ENCODE measurements at places on chromosomes 13 and 19.

- no peak for DNase-seq
Measured at GRCh38 chr13:35979361-35979951, 151.7 kb downstream of the DCLK1 start.

GRCh38 chr19:7272856-7273578, 21.2 kb downstream of the INSR start:
- DNase-seq = no peak

GRCh38 chr13:26022538-26023292, 29.1 kb downstream of the SHISA2 start:
- no peak for DNase-seq

DNA sequence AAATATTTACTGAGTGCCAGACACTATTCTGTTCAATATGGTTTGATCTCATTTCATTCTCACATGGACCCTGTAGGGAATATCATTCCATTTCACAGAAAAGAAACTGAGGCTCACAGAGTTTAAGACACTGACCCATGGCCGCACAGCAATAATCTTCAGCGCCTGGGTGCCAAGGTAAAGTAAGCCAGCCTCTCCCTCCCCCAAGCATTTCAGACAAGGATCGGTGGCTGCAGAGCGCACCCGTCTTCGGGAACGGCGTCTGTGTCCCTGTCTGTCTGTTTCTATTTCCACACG, 4.3 kb upstream of the PDE4A start:
- no peak for DNase-seq

- DNase-seq = no peak
Measured at GRCh38 chr13:110067355-110068175, 239.4 kb downstream of the COL4A1 start.

- no peak for DNase-seq
Measured at GRCh38 chr13:53189162-53189561, 160.5 kb downstream of the OLFM4 start.

DNA sequence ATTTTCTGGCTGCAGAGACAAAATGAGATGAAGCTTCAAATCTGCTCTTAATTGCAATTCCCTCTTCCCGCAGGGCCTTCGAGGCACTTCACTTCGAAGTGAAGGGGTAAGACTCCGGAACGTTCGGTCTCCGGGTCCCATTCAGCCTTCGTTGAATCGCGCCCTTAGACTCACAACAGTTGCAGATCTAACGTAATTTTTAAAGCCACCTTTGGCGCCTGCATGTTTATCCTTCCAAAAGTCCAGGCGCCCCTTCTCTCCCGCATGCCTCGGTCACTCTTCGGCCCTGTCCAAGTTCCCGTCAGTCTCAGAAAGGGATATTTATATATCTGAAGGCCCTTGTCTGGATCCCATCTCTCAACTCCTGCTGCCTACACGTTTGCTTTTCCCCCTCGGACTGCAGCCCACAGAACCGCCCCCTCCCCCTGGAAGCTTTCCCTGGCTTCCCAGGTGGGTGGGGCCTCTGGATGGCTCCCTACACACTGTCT, 915 bp upstream of the KCTD12 start:
- DNase-seq = no peak

GRCh38 chr19:1511318-1512317, 1.2 kb downstream of the ADAMTSL5 start:
- no peak for DNase-seq

DNA sequence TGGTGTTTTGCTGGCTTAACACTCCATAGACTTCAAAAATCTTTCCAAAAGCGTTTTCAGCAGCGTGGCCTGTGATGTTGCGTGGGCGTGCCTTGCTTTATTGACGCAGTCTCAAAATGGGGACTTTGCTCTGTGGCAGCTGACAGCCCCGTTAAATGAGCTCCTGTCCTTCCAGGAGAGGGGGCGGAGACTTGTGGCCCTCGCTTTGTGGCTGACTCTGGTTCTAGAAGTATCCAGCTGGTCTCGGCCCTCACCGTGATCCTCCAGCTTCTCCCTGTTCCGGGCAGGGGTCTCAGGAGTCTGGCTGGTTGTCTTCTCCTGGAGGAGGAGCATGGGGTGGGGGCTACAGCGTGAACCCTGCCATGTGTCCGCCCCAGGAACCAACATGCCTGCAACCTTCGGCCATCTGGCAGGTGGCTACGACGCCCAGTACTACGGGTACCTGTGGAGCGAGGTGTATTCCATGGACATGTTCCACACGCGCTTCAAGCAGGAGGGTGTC, 8.4 kb upstream of the ZNF554 start:
- no peak for DNase-seq

GRCh38 chr19:40739030-40739839, 11.0 kb downstream of the ACTMAP start:
- DNase-seq = no peak

GRCh38 chr13:51552027-51552426, 32.2 kb upstream of the WDFY2 start:
- no peak for DNase-seq

DNA sequence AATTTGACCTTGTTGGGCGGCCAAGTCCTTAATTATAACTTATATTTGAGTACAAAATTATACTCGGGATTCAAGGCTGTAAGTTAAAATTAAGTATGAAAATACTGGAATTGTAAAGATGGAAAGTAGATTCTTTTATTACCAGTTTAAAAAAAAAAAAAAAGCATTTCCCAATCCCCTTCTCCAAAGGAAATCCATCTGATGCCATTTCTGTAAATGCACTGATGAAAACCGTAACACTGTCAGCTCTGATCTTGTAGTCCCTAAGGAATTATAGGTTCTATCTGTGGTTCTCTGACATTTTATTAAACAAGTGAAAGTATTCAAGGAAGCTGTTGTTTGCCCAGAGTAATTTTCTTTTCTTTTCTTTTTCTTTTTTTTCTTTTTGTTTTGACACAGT, 41.6 kb upstream of the HNRNPA1L2 start:
- no peak for DNase-seq

- no peak for DNase-seq
Measured at GRCh38 chr19:49848938-49849337, 2.0 kb upstream of the PTOV1 start.

- DNase-seq = no peak
Measured at GRCh38 chr13:108439556-108439955, 170.0 kb downstream of the TNFSF13B start.

DNA sequence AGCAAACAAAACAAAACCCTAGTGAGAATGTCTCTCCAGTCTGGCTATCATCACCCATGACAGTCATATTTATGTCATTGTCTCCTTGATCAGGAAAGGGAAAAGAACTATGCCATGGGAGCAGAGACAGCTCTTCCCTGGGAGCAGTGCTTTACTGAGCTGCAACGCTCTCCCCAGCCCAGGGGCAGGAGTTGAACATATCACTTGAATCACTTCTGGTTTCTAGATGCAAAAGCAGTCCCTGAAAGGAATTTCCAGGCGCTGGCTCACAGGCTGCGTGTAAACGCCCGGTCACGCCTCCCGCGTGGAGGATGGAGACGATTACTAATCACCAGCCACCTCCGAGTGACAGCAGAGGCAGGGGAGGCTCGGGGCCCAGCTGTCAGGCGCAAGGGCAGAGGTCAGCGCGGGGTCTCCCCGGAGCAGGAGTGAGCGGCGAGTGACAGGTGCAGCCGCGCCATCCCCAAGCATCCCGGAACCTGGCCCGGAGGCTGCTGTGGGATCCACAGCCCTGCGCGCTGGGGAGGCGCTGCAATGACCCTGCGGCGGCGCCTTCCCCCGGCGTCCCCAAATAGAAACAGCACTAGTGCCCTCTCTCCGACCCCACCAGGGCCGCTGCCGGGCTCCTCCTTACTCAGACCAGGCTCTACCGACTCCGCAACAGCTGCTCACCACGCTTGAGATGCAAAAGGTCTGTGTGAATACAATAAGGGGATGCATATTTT, 23.5 kb upstream of the DCLK1 start:
- no peak for DNase-seq
